A549 treated with ZK216348 at 1 μM for 4 hours (cell line): ENCODE measurements at places on chromosomes 2 and 18. TPM values are rescaled to one million over a fixed set of nuclear protein-coding genes. Genes with fewer than 3 reads are reported as not detected.

DIPK1C gene
- not detected in 5 replicates for total RNA-seq

NT5C1B gene
- total RNA-seq = not detected in 5 replicates

CFAP65 gene
- 0.11 to 0.23 TPM (median 0.18 TPM) in 5 replicates for total RNA-seq

CD302 gene
- 1.5 to 2.5 TPM (median 2.2 TPM) in 5 replicates for total RNA-seq

C2orf80 gene
- total RNA-seq = not detected in 5 replicates

MTA3 gene
- total RNA-seq = 28.0 to 38.7 TPM (median 30.5 TPM) in 5 replicates

ZNF804A gene
- not detected in 5 replicates for total RNA-seq

PDE11A gene
- 0.25 to 1.2 TPM (median 0.46 TPM) in 5 replicates for total RNA-seq

TMEM247 gene
- not detected in 5 replicates for total RNA-seq

ANKRD30B gene
- not detected in 5 replicates for total RNA-seq

NHEJ1 gene
- 14.2 to 16.2 TPM (median 15.2 TPM) in 5 replicates for total RNA-seq

RGPD4 gene
- 0.04 to 0.16 TPM (median 0.10 TPM) in 4 of 5 replicates, not detected in the other for total RNA-seq

MDH1B gene
- total RNA-seq = 1.6 to 2.5 TPM (median 1.7 TPM) in 5 replicates

IL36B gene
- total RNA-seq = 0.15 to 0.37 TPM in 2 of 5 replicates, not detected in the others

CROCC2 gene
- total RNA-seq = not detected in 5 replicates

SAG gene
- total RNA-seq = not detected in 5 replicates

HRH4 gene
- total RNA-seq = not detected in 5 replicates

SLC1A4 gene
- total RNA-seq = 9.4 to 12.3 TPM (median 11.0 TPM) in 5 replicates

ALPG gene
- 0.20 to 0.38 TPM (median 0.22 TPM) in 4 of 5 replicates, not detected in the other for total RNA-seq

UGT1A5 gene
- total RNA-seq = not detected in 5 replicates

RAB12 gene
- 18.5 to 45.4 TPM (median 25.6 TPM) in 5 replicates for total RNA-seq

TUBA3D gene
- 0.78 to 1.7 TPM (median 0.90 TPM) in 5 replicates for total RNA-seq

TMEM200C gene
- total RNA-seq = not detected in 5 replicates

CELF4 gene
- not detected in 5 replicates for total RNA-seq

PPM1G gene
- 148 to 181 TPM (median 176 TPM) in 5 replicates for total RNA-seq

DSEL gene
- total RNA-seq = 0.25 to 0.52 TPM (median 0.40 TPM) in 5 replicates

TEKT4 gene
- not detected in 5 replicates for total RNA-seq

CCDC150 gene
- total RNA-seq = 4.2 to 8.0 TPM (median 5.6 TPM) in 5 replicates

ABCG8 gene
- total RNA-seq = not detected in 5 replicates

IL1R2 gene
- 0.61 to 1.1 TPM (median 0.69 TPM) in 5 replicates for total RNA-seq

SF3B6 gene
- total RNA-seq = 151 to 286 TPM (median 166 TPM) in 5 replicates

TUBB8B gene
- total RNA-seq = not detected in 5 replicates

AGXT gene
- not detected in 5 replicates for total RNA-seq

PROKR1 gene
- total RNA-seq = not detected in 5 replicates

SPDYA gene
- 0.14 to 0.33 TPM (median 0.27 TPM) in 4 of 5 replicates, not detected in the other for total RNA-seq

PAX3 gene
- not detected in 5 replicates for total RNA-seq

LHCGR gene
- total RNA-seq = not detected in 5 replicates

REG3A gene
- total RNA-seq = not detected in 5 replicates

UNC80 gene
- not detected in 5 replicates for total RNA-seq

GRHL1 gene
- 0.70 to 2.0 TPM (median 0.97 TPM) in 5 replicates for total RNA-seq

TCF7L1 gene
- 6.4 to 11.3 TPM (median 9.9 TPM) in 5 replicates for total RNA-seq
